ENCODE measurements at places on chromosomes 2 and 18.
A peak's percentile ranks its signal among the peaks of the same experiment; 100 is the strongest.

DNA sequence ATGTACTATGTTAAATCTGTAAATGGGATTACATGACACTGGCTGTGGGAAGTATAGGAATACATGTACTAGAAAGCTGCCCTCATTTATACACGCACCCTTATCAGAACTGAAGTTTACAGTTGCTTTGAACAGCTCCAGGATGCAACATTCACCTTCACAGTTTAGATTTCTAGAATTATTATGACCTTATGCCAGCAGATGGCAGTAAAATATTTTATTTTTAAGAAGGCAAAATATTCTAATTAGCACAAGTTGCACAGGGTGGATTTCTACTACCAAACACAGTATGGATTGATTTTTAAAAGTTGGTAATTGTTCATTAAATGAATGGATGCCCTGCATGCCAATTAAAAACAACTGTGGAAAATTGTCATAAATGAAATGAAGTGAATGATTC is 670.4 kb downstream of the KCNJ3 start:
- no peak for DNase-seq

GRCh38 chr2:183463821-183464220 is 339.6 kb downstream of the NUP35 start:
- DNase-seq = no peak

DNA sequence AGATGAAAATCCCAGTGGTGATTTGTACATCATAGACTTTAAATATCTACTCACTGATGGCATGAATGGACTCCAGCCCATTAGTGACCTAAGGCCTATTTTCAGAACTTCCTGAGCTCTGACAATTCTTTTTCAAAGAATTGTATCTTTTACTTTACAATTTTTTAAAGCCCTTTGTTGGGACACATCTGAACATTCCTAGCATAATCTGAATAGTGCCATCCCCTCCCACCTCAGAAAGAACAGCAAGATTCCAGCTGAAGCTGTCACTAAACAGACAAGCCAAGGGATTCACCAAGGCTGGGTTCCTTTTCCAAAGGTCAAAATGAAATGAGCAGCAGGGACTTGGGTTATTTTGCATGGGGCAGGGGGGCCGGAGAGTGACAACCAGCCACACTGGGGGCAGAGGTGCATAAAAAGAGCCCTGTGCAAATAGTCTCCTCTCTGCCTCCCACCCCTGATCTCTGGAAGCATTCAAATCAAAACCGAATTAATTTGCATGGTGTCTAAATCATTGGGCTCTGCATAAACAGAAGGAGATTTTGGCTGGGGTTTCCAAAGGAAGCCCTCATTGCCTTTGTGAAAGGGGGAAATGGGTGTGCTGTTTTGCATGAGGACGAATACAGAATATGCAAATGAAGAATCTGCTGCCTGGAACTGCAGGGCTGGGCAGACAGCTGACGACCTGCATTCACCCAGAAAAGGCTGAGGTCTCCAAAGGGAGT is 17.2 kb downstream of the EPHA4 start:
- no peak for DNase-seq

GRCh38 chr2:9158786-9159779 is 47.5 kb upstream of the ASAP2 start:
- DNase-seq = no peak

- DNase-seq = no peak
These were observed 38.0 kb downstream of the ACKR3 start for GRCh38 chr2:236607471-236608187.

- DNase-seq = no peak
These were observed 203.8 kb upstream of the SYT4 start for GRCh38 chr18:43481069-43481468.

- no peak for DNase-seq
These were observed 70.7 kb upstream of the BCL2L11 start for GRCh38 chr2:111049792-111050640.

GRCh38 chr18:10381951-10382350 is 72.5 kb upstream of the APCDD1 start:
- no peak for DNase-seq

DNA sequence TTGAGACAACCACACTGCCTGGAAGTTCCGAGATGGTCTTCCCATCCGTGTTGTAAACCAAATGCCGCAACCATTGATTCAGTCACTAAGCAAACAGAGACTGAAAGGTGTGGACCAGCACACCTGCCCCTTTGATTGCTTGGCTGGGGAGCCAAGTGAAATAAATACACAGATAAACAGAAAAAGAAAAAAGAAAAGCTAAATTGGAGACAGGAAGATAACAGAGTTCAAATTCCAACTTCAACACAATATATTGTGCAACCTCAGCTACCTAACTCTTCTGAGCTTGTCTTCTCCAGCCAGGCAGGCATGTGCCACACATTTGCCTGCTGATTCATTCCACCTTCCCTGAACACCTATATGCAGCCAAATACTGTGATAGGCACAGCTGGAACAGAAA is 110.9 kb downstream of the PID1 start:
- DNase-seq = no peak

DNA sequence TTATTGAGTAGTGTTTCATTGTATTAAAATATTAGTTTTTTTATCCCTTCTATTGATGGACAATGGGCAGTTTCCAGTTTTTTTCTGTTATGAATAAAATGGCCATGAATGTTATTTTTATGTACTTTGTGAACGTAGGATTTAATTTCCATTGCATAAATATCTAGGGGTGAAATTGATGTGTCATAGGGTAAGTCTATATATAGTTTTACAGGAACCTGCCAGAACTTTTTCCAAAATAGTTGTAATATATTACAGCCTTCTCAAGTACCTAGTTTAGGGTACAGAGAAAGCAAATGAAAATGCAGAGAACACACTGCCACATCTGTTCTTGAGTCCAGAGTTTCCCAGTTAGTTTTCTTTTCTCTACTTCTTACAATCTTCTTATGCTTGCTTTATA is 378.6 kb downstream of the MEIS1 start:
- DNase-seq = no peak

- DNase-seq = no peak
These were observed 175.9 kb downstream of the SH3RF3 start for GRCh38 chr2:109304731-109305470.

DNA sequence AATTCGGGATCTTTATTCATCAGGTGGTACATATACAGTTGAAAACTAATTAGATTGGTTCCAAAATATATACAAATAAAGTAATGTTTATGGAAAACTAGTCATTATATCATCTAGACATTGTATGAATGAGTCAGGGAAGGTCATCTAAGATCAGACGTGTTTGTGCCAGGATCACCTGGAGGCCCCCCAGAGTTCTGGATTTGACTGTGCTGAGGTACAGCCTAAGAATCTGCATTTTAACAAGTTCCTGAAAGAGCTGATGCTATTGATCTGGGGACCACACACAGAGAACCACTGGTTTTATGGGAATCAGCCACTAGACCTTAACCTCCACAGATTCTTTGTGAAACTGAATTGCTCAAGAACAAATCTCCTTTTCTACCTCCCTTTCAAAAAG is 43.2 kb downstream of the PARD6G start:
- DNase-seq = no peak

GRCh38 chr18:42872838-42873237 is 242.6 kb downstream of the RIT2 start:
- no peak for DNase-seq

DNA sequence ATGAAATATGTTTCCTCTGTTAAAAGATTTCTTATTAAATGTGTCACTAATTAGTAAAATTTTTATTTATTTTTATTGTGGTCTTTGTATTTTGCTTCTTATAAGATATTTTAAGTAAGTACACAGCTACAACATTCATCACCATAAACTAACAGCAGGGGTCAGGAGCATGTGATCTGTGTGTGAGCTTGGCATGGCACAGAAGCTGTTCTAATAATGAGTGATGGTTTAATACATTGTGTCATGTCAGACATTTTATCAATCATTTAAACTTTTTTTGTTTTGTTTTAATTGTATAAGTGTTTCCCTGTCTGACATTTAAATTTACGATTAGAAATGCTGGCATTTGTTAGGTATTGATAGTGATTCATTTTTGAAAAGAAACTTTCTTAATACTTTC is 585.4 kb downstream of the DSC3 start:
- no peak for DNase-seq

DNA sequence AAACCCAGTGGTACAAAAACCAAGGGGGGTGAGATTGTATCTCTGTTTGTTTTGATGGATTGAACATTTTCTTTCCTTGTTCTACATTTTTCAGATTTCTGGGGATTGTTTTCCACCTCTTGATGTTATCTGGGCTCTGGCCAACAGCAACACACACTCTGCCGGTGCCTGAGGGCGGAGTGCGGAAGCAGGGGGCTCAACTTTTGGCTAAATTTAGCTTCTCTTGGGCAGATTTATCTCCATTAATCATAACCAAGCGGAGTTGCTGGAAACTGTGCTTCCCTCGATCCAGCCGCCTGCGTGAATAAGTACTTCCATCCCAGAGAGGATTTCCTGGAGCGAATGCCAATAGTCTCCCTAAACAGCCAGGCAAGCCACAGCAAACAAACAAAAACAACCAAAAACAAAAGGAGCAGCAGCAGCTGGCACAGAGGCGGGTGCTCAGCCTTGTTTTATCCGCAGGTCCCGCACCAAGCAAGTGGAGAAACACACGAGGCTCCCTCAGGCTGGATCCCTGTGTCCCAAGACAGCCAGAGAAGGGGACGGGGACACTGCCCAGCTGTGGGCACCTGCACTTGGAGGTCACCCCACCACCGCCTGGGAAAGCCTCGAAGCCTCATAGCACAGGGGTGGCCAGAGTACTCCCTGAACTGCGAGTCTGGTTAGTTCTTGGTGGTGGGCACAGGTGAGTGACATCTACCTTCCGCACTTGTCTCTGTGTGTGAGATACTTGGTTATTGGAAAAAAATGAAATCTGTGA is 143.4 kb downstream of the NDUFA10 start:
- DNase-seq = no peak

- DNase-seq = no peak
These were observed 11.4 kb upstream of the SLC20A1 start for GRCh38 chr2:112634153-112634873.

- peak; percentile 83 for DNase-seq
These were observed at the start of gene WDR35 for GRCh38 chr2:19989667-19990415. TSS of gene WDR35 (minus strand) at chr2:19990105. CDS start at chr2:19990015, 90 bp downstream.

- DNase-seq = no peak
These were observed 533.8 kb downstream of the ADCYAP1 start for GRCh38 chr18:1438458-1438910.

DNA sequence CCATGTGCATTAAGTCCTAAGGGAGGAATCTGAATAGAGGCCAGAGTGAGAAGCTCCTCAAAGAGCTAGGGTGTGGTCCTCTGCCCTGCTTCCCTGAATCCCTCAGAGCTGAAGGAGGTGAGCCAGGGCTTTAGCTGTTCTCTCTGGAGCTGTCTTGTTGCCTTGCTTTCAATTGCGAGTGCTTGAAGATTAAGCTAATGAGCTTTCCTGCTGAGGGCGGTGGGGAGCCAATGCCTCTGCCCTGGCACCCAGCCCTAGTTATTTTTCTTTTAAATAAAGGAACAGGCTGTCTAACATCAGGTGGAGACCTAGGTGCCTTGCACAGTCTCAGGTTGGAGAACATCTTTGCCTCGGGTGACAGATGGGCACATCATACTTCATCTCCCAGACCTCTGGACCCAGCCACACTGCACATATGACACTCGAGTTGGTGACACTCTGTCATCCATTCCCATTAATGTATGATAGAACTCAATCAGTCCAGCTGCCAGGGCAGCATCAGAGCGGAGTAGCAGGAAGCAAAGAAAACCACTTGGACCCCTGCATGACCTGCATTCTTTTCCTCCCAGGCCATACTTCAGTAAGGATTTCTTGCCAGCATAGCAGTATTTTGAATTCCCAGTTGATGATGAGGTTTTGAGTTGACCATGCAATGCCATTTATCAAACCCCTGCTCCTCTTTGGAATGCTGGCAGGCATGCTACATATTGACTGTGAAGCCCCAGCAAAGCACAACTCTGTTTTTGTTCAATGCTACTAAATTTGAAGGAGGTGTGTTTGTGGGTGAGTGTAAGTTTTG is 292.7 kb downstream of the RNF144A start:
- DNase-seq = no peak

GRCh38 chr2:31739161-31739560 is 158.4 kb upstream of the SRD5A2 start:
- no peak for DNase-seq

DNA sequence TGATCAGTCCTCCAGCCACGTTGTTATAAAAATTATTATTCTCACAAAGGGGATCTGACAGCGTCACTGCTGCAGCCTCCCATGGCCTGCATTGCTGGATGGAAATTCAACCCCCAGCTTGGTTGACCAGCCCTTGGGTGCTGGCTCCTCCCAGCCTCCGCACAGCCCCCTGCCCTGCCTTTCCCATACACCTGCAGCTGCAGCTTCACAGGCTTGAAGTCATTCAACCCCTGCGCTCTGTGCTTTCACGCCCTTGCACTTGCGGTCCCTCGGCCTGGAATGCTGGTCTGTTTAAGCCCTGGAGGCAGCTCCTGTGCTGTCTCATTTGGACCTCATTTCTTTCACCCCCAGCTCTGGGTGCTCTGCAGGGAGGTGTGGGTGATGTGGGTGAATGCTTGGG is 860 bp upstream of the CD8A start:
- no peak for DNase-seq

DNA sequence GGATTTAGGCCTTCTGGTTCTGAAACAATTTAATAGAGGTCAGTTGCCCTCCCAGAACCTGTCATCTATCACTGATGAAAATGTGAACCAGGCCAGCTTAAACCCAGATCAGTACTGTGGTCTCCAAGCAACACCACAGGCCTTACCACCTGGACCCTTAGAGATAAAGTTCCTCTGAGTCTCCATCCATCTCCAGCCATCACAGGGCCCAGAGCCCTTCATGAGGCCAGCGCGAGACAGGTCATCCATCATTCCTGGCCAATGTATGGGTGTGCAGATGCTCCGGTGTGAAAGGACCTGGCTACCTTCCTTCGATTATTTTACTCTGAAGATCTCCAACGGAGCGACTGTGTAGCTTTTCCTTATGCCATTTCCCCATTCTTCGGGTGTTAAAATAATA is 322.7 kb upstream of the SOX11 start:
- DNase-seq = no peak

DNA sequence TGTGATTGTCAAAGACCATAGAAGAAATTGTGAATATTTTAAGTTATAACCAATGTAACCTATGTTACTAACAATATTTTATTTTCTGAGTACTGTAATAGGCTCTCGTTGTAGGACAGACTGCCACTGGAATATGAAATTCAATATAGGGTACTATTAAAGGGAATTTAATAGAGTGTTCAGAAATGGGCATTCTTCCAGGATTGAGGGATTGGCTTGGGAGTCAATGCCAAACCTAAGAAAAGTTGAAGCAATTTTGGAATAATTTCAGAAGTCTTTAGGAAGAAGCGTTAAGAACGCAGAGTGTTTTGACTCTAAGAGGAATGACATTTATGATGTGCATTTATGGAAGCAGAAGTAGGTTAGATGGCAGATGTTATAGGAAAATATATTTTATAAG is 79.0 kb downstream of the ACVR2A start:
- no peak for DNase-seq

GRCh38 chr2:153077311-153077710 is 358.9 kb downstream of the ARL6IP6 start:
- no peak for DNase-seq

All from activated CD4-positive, alpha-beta T cell treated with anti-CD3 and anti-CD28 coated beads, Interleukin-2, amount 50 U/mL, for 4 hours (primary cell).